ENCODE measurements at places on chromosomes 16 and 17.

GRCh38 chr17:55266051-55266957 is 1.5 kb downstream of the HLF start:
- no peak for DNase-seq

- DNase-seq: no peak
Measured at GRCh38 chr16:2992383-2993081, 12.3 kb upstream of the PKMYT1 start.

- no peak for DNase-seq
Measured at GRCh38 chr17:5757314-5757907, 173.1 kb upstream of the NLRP1 start.

- DNase-seq: no peak
Measured at GRCh38 chr16:80309178-80309577, 231.6 kb upstream of the DYNLRB2 start.

DNA sequence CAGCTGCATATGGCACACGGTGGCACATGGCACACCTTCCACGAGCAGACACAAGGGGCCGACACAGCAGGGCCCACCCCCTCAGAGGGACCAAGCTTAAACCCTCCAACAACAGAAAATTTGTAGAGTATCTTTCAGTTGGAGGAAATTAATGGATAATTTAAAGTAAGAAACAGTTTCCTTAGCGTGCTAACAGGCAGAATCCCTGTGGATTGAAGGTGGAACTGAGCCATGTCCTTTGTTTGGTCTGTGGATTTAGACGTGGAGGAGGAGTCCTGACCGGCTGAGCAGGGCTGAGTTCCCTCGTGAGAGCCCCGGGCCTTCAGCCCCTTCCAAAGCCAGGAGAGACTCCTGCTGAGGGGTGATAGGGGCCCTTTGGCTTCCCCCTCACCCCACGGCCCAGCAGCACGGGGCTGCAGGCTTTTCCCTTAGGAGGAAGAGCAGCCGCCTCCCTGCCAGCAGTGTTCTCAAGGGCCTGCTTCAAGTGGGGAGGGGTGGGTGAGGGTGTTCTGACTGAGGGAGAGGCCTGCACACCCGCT is 1.4 kb upstream of the CYB561 start:
- no peak for DNase-seq

DNA sequence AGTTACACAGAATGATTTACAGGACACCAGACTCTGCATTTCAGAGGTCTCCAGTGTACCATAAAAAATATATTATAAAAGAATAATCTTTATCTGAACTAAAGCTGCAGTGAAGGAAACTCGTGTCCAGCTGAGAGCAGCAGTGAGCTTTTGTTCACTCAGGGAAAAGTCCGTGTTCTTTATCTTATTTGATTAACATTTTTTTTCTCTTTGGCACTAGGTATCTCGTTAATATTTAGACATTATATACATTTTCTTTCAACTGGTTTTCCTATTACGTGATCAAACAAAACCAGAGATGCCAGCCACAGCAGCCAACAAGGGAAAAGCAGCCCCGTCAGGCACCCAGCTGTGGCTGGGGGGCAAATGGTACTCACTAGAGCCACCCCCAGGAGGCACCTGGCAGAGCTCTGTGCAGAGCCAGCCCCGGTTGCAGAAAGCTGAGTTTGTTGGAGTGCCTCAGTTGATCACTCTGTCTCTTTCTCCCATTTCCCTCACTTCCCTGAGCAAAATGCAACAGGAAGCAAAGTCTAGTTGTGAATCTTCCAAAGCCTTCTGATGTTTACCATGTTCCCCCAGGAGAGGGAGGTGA is 1.1 kb upstream of the HS3ST4 start:
- DNase-seq: no peak

- DNase-seq: no peak
Measured at GRCh38 chr17:19369107-19369778, 6.7 kb upstream of the B9D1 start.

DNA sequence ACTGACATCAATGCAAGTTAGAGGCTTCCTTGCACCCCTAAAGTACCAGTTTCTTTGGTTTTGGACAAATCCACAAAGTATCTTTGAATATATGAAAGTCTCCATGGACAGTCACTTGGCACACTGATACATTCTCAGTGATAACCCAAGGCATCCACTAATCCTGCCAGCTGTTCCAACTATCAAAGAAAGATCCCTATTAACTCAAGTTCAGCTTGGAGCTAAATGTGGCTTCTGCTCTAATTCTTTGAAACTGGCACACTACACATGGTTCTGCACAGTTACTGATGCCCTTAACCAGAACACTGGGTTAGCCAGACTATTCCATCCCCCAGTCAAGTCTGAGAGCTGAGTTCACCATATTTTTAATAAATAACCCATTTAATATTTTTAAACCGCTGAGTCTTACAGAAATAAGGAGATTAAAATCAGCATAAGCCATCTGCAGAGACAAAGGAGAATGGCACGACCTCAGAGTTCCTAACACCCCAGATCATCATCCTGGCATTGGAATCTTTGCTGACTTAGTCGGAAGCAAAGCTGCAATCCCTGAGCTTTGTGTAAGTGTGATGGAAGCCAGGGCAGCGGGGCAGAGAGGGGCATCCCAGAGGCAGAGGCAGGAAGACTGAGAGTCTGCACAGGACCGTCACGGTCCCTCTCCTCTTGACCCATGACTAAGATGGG is 6.3 kb downstream of the CACNG1 start:
- DNase-seq: no peak

GRCh38 chr16:1060416-1061340 is 11.9 kb upstream of the SSTR5 start:
- DNase-seq: no peak

DNA sequence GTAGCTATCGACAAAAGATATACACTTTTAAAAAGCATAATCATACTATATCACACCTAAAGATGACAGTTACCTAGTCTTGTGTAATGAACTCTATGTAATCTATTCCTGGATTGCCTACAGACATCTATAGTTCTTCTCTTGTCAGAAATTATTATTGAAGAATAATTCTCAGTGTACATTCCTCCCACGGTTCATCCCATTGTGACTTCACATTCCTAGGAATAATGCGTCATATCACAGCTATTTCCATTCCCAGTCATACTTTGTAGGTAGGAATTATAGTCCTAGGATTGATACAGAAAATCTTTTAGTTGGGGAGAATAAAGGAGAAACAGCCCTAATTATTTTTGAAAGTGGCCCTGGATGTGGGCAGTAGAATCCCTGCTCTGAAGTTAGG is 44.0 kb upstream of the ABCC11 start:
- DNase-seq: no peak

DNA sequence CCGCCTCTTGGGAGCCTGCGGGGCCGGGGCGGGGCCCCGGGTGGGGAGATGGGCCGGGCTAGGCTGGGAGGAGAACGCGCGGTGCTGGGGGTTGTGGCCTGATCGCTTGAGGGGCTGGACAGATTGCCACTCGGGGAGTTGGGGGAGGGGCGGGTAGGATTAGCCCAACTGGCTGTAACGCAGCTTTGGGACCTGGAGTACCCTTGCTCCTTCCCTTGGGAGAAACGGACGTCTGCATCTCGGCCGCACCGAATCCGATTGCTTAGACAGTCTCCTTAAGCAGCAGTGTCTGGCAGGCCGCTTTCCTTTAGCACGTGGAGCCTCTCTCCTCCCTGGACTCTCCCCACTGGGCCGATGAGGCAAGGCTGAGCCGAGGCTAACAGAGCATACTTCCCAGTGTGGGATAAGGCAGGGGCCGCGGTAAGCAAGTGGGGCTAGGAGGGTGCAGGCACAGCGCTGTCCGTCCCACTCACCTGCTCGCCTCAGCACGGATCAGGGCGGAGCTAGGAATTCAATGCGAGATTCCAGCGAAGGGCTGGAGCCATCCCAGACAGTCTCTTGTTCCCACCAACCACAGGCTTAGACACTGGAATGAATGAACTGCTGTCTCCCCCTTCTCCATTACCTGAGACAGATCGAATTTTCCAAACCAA is 540 bp upstream of the ACLY start:
- no peak for DNase-seq

DNA sequence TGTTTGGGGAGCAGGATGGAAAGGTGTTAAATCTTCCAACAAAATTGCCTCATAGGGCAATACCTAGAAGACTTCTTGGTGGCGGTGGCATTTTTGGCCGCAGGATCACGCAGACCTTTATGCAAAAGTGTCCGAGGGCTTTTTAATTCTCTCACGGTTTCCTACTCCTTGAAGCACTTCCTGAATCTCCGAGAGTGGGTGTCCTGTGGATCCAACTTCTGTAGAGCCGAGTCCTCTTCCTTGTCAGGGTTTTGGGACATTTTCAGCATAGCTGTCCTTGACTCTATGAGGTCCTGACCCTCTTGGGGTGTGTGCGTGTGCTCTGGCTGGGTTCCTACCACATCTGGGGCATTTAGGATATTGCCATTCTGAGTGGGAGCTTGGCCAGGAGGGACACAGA is 31.7 kb downstream of the IL21R start:
- DNase-seq: no peak

GRCh38 chr17:869086-869485 is 86.9 kb downstream of the MRM3 start:
- no peak for DNase-seq

DNA sequence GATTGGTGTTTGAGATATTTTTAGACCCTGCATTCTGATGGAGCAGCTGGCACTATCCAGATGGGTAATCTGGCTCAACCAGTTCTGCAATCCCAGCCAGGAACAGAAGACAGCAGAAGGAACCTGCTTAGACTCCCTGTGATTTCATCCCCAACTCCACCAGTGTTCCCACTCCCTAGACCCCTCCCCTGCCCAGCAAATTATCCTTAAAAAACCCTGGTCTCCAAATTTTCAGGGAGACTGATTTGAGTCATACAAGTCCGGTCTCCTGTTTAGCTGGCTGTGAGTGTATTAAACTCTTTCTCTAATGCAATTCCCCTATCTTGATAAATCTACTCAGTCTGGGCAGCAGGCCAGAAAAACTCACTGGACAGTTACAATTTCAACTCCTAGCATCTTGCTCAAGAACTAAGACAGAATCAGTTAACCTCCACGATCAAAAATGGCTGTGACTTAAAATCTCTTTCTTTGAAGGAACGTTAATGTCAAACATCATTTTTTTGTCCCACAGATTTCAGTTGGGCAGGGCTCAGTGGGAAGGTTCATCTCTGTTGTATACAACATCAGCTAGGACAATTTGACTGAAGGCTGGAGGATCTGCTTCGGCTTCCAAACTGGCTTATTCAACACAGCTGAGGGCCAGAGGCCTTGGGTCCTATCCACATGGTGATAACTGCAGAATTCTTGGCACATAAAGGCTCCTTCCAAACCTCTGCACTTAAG is 4.9 kb upstream of the RBL2 start:
- no peak for DNase-seq

GRCh38 chr17:73777131-73777449 is 132.8 kb upstream of the SDK2 start:
- DNase-seq: no peak

DNA sequence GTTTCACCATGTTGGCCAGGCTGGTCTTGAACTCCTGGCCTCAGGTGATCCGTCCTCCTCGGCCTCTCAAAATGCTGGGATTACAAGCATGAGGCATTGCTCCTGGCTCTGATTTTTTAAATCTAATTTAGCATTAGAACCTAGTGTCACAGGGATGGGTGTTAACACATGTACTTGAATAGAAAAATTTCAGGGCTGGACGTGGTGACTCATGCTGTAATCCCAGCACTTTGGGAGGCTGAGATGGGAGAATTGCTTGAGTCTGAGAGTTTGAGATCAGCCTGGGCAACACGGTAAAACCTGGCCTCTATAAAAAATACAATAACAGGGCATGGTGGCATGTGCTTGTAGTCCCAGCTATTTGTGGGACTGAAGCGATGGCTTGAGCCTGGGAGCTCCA is 6.0 kb upstream of the RNF135 start:
- DNase-seq: no peak

DNA sequence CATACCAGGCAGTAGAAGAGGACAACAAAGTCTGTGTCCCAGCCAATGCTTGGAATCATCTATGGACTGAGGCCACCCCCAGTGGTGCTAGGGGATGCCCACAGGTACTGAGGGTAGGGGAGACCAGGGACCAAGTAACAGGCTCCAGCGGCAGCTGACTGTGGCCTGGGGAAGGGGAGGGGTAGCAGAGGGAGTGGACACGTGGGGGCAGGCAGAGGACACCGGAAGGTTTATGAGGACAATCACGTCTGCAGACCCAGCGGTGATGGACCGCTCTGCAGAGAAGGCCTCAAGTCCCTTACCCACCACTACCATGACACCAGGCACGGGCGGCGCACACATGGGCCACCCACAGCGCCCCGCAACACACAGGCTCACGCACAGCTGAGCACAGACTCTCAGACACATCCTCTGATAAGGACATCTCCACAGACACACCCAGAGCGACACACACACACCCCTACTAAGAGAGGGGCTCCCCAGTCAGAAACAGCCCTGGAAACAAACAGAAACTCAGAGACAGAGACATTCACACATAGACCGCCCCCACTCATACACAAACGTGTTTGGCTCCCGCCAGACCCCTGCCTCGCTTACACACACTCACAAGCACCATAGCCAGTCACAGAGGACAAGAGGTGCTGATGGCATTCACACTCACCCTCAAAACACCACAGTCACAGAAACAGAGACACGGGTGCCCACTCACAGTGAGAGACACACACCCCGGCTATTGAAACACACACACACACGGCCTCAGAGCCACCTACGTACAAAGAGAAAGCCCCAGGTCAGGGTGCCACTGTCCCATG is 35.8 kb downstream of the SRCIN1 start:
- no peak for DNase-seq

- peak; percentile 83 for DNase-seq
Measured at GRCh38 chr17:77916703-77917481, 41.6 kb upstream of the TNRC6C start.

- DNase-seq: peak; percentile 50
Measured at GRCh38 chr17:78745407-78746088, 36.5 kb downstream of the CYTH1 start.

GRCh38 chr17:40445751-40446468 is 2.7 kb downstream of the IGFBP4 start:
- DNase-seq: no peak

- DNase-seq: no peak
Measured at GRCh38 chr16:80875616-80876015, 71.2 kb upstream of the CDYL2 start.

GRCh38 chr16:77570574-77570973 is 135.7 kb upstream of the ADAMTS18 start:
- no peak for DNase-seq

GRCh38 chr17:76515274-76515949 is 14.2 kb upstream of the RHBDF2 start:
- DNase-seq: peak; percentile 76

Data from hematopoietic multipotent progenitor cell (in vitro differentiated cells).